ENCODE measurements at places on chromosomes 5 and 9.
A peak's percentile ranks its signal among the peaks of the same experiment; 100 is the strongest.

DNA sequence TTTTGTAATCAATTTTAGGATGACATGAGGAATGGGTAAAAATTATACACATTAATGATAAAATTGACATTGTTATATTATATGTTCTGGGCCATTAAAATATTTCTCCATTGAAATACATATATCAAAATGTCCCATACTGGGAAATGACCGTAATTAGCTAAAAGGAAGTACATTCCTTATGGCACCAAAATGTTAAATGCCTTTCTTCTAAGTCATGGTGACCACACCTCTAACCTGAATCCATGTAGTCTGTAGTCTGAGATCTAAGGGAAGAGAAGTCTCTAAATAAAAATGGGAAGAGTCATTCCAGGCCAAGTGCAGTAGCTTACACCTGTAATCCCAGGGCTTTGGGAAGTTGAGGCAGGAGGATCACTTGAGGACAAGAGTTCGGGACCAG, 10.0 kb upstream of the GDA start:
- no peak for DNase-seq

DNA sequence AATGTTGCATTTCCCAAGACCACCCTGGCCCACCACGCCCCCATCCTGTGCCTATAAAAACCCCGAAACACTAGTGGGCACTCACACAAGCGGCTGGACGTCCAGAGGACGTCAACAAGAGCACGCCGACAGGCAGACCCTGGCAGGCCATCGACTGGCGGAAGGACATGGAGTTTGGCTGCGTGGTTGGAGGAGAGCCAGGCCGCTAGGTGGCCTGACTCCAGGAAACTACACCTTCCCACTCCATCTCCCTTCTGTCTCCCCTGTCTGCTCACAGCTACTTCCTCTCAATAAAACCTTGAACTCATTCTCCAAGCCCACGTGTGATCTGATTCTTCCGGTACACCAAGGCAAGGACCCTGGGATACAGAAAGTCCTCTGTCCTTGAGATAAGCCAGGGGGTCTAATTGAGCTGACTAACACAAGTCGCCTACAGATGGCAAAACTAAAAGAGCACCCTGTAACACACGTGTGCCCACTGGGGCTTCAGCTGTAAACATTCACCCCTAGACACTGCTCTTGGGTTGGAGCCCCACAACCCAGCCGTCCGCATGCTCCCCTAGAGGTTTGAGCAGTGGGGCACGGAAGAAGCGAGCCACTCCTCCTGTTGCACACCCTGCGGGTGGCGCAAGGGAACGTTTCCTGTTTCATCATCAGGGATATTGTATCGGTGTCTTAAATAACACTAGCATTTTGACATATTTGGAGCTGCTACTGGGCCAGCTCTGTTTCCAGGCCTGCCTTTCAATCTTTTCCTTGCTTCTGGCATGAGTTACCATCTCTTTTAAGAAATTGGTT, 54.5 kb upstream of the TAF11L2 start:
- no peak for DNase-seq

GRCh38 chr5:135429301-135430134, 17.6 kb downstream of the DCANP1 start:
- peak; percentile 45 for DNase-seq

- no peak for DNase-seq
These were observed 24.3 kb downstream of the EFNA5 start for GRCh38 chr5:107646418-107646817.

DNA sequence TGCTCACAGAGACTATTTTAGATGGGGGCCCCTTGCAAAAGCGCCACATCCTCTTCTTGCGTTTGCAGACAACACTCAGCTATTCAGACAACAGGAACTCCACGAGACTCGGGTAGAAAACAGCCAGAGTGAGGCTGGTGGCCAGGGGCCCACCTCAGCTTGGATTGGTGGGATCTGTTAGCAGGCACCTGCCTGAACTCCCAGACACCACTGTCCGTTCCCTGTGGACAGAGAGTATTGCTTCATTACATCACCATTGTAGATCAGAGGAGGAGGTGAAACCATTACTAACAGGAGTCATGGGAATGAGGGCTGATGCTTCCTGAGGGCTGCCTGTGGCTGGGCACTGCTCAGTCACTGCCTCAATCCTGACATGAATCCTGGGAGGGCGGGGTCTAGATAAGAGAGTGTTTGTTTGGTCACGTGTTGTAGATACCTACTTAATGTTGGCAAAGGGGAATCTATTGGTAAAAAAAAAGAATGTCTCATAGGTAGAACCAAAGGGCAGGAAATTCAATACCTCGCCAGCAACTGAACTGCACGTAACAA, 4.4 kb upstream of the RAPGEF1 start:
- no peak for DNase-seq

Data from NCI-H187 (cell line).